ENCODE measurements at places on chromosomes 2 and 18.

GRCh38 chr18:74613381-74613780, 15.7 kb downstream of the ZNF407 start:
- DNase-seq: no peak

- DNase-seq: no peak
These were observed 61.6 kb upstream of the PIK3C3 start for GRCh38 chr18:41893432-41893831.

DNA sequence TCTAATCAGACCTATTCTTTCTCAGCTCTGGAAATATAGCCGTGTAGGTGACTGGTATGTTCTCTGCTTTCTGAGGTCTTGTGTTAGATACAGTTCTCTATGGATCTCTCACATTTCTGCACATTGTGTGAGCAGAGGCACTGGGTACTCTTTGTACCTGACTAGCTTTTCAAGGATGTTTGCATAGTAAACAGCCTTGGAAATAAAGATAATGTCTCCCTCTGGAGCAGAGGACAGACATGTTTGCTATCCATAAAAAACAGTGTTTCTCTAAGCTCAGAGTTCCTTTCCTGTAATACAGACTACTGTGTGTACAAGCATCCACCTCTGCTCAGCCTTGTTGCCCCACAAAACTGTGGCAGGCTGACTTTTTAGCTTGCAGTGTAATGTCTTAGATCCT, 279.2 kb downstream of the CTNNA2 start:
- no peak for DNase-seq

- no peak for DNase-seq
These were observed 41.7 kb downstream of the PLEKHM3 start for GRCh38 chr2:207983641-207984042.

DNA sequence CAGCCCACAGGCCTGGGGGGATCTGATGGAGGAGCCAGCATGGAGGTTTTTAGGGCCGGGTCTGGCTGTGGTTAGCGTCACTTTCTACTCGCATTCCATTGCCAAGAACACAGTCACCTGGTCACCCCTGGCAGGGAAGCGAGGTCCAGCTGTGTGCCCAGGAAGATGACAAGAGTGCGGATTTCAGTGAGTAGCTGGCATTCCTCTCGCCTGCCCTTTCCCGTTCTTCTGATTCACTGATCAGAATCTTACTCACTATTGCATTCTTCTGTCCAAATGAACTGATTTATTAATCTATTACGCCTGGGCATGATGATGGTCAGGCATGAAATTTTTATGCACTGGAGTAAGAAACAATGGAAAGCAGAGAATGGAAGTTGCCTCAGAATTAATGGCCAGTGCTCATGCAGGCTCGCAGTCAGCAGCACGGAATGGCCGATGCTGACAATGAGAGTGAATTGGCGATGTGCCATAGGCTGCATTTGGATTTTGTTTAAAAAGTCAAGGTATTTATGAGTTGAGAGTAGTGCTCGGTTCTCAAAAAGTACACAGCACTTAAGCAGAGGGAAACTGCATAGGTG, 76.4 kb upstream of the MGAT5 start:
- DNase-seq: no peak

GRCh38 chr2:191728750-191729624, 51.1 kb downstream of the NABP1 start:
- no peak for DNase-seq

GRCh38 chr2:3626118-3626811, 31.4 kb downstream of the COLEC11 start:
- no peak for DNase-seq

DNA sequence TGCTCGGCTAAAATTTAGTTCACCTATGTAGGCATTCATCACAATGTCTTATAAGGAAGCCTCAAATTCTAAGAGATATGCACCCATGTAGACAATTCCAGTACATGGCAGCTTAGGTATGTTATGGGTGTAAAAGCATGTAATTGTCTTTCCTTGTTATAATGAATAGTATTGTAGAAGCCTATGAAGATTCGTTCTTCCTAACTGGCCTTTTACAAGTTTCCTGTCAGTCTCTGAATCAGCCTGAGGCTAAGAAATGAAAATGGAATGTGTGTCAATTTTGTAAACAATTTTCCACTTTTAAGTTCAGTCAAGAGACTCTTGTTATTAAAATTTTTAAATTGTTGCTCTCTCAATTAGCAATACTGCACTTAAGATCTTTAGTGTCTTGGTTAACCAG, 189.9 kb upstream of the GALNT5 start:
- no peak for DNase-seq

GRCh38 chr18:22378672-22379282, 38.9 kb downstream of the CTAGE1 start:
- no peak for DNase-seq

DNA sequence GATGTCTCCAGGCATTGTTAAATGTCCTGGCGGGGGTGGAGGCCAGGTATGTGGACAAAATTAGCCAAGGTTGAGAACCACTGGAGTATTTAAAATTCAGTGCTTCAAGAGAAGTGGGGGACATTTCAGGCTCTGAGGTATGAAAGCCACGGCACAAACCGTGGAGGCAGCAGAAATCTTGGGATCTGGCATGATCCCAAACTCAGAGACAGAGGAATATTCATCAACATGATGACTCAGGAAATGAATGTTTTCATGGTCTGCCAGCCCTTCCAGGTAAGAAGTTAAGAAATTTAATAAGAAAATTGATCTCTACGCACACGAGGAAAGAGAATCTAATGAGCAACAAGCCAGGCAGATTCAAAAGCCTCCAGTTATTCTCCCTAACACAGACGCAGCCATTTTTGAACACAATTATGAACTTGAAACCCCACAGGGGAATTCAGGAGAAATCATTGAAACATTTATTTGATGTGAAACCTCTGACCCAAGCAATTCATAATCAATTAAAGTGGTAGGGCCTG, 11.3 kb upstream of the GRP start:
- no peak for DNase-seq

DNA sequence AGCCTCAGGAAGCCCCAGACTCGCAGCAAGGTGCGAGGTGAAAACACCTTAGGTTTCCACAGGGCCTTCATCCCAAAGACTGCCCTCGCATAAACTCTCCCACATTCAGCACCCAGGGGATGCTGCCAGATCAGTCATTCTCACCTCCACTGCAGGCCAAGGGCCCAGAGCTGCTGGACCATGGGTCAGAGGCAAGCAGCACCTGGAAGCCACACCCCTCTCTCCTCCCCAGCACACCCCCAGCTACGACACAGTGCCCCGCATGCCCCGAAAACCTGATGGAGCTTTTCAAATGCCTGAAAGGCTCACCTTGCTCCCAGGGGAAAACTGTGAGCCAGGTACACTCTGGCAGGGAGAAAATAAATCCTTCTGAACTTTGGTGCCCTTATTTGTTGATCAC, 31.9 kb upstream of the LDLRAD4 start:
- no peak for DNase-seq

DNA sequence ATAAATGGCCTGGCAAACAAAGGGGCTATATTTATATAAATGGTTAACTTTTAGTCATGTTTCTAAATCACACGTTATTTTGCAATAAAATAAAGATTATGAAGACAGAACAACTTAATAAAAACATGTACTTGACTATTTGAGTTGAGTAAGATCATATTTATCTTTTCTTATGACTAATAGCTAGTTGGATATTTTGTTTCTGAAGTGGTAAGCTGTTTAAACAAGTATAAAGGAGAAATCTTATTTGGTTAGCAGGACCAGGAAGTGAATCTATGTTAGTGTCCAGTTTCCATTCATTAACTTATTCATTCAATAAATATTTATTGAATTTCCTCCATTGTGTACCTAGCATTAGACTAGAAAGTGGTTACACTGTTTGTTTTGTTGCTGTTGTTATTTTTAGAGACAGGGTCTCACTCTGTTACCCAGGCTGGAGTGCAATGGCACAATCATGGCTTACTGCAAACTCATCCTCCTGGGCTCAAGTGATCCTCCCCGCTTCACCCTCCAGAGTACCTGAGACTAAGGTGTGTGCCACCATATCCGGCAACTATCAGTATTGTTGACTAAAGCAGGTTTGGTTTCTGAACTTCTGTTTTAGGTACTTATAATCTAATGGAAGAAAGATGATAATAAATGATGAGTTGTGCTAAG, 312.6 kb downstream of the DPP10 start:
- DNase-seq: no peak
